ENCODE measurements at places on chromosomes 1 and 21.

DNA sequence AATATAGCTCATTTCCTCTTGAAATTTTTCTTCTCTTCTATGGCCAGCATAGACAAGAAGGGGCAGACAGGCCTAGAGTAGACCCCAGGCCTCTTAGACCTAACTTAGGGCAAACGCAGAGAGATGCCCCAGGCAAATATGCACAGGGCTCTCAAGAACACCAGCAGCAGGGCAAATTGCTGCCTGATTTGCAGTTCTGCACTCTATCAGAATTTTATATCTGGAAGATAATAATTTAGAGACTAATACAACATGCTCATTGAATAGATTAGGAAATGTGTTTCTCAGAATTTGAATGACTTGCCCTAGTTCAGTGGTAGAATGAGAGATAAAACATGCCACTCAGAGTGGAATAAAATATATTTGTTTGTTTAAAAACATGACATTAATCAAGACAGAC lies 200.4 kb upstream of the ADGRL2 start:
- no peak overlapping the region for H3K27ac ChIP-seq
- H3K27me3 ChIP-seq, result no peaks in the 10 kb centered on the region
- no peaks in the 10 kb centered on the region for H3K36me3 ChIP-seq
- no peaks in the 10 kb centered on the region for H3K4me1 ChIP-seq
- DNase-seq, result no peak

DNA sequence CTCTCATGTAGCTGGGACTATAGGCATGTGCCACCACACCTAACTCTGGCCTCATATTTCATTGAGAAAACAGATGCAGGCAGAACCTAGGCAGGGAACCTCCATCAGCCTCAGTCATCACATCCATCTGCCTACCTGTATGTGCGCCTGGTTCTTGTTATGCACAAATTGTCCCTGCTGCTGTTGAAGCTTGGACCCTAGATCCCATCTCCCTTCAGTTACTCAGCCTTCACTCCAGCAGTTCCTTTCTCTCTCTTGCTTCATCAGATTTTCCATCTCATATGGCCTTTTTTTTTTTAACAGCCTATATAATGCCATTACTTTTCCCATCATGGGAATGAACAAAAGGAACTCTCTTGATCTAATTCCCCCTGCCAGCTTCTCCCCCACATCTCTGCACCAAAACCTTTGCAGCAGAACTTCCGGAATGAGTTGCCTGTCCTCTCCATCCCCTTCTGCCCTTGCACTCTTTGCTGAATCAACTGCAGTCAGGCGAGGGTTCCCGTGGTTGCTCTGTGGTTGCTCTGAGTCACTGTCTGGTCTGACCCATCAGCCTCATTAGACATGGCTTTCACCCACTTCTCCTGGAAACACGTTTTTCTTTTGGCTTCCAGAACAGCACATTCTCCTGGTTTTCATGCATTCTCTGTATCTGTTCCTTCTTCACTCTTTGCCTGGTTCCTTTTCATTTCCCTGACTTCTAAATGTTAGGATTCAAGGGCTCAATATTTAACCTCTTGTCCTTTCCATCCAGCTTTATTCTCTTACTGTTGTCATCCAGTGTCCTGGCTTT lies 41.5 kb downstream of the UBE4B start:
- H3K4me1 ChIP-seq, result no peaks in the 10 kb centered on the region
- H3K27ac ChIP-seq, result no peak overlapping the region
- H3K4me3 ChIP-seq, result no peak overlapping the region
- H3K36me3 ChIP-seq, result peaks cover under 1% of the 10 kb centered on the region

DNA sequence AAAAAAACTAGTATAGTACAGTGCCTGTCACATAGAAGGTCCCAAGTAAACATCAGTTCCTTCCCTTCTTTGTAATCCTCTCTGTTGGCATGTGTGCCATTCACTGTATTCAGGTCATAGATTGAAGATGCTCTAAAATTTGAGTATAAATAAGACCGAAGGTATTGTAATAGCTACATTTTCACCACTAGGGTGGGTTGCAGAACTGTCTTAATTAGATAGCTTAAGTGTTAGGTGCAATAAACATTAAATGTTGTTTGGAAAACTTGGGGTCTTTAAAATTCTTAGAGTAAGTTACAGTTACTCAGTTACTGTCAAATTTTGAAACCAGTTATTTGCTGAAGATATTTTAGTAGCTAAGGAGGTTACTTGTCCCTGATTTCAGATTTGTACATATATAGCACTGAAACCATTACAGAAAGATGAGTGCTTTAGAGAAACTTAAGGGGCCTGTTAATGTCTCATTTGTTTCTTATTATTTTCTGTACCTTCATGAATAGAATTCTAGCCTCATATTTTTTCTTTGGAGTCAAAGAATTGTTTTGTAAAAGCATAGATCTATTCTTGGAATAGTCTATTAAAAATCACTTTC lies 24.3 kb downstream of the PER3 start:
- H3K36me3 ChIP-seq, result peaks cover 41% of the 10 kb centered on the region
- DNase-seq, result no peak
- no peak overlapping the region for H3K4me3 ChIP-seq
- H3K4me1 ChIP-seq, result no peaks in the 10 kb centered on the region

GRCh38 chr1:230923176-230923575 lies 54.9 kb upstream of the C1orf198 start:
- no peaks in the 10 kb centered on the region for H3K27me3 ChIP-seq
- peaks cover 73% of the 10 kb centered on the region for H3K36me3 ChIP-seq
- no peak for DNase-seq
- no peak overlapping the region for H3K27ac ChIP-seq

DNA sequence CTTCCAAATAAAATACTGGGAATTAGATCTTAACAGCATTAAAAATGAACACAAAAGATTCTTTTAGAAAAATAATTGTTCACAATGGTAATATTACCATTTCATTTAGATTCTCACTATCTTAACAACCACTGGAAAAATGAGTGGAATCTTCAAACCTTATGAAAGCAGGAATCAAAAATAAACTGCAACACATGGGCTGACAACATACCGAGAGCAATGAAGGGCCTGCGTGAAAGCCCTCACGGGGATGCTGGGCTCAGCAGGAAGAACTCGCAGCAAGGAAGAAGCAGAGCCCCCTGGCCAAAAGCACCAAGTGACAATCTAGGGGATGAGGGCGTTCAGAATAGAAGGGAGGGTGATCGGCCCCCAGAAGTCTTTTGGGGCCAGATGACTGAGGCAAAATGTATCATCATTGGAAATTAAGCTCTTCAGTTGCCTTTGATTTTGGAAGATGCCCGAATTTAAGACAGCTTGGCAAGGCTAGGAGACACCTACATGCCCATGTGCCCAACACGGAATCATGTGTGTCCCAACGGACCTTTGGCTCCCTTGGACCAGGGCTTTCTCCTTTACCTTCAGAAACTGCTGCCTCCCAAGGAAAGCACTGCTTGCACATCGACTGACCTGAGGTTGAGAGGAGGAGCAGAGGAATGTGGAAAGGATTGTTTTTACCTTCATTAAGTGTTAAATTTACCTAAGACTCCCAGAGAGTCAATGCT lies 103.9 kb downstream of the TGFBR3 start:
- H3K27ac ChIP-seq, result no peak overlapping the region
- H3K4me1 ChIP-seq, result no peaks in the 10 kb centered on the region
- no peak overlapping the region for H3K4me3 ChIP-seq
- no peak for DNase-seq
- H3K27me3 ChIP-seq, result no peaks in the 10 kb centered on the region

DNA sequence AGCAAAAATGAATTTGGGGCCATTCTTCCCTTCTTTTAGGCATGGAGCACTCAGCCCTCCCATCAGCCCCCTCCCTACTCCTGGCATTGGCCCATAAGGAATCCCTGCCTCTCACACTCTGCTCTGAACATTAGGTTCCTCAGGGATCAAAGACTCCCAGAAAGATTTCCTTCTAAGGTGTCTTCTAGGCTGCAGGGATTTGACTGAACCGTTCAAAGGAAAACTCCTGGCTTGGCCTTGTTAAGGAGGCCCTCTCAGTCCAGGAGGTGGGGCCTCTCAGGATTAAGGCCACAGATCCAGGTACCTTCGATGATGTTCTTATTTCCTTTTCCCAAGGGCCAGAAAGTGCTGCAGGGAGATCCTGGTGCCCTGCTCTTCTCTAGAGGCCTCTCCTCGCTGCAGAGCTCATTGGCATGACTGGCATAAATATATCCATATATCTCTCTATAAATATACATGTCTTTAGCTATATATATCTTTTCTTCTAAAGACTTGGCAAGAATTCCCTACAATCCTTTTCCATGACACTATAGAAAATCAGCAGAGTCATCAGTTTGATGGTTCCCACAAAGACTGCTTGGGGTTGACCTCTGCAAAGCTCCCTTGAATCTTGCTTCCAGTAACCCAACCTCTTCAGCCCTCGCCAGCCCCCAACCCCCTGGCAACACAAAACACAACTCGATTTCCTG lies 59.1 kb downstream of the PLXNA2 start:
- no peaks in the 10 kb centered on the region for H3K36me3 ChIP-seq
- no peaks in the 10 kb centered on the region for H3K27me3 ChIP-seq
- H3K4me3 ChIP-seq, result no peak overlapping the region

- no peak for DNase-seq
- no peak overlapping the region for H3K4me3 ChIP-seq
- peaks cover 5% of the 10 kb centered on the region for H3K27me3 ChIP-seq
- no peaks in the 10 kb centered on the region for H3K4me1 ChIP-seq
- H3K36me3 ChIP-seq, result no peaks in the 10 kb centered on the region
These were observed 391.8 kb downstream of the CAMTA1 start for GRCh38 chr1:7177021-7177420.

- no peaks in the 10 kb centered on the region for H3K27me3 ChIP-seq
- no peaks in the 10 kb centered on the region for H3K4me1 ChIP-seq
- no peak overlapping the region for H3K4me3 ChIP-seq
- no peak overlapping the region for H3K27ac ChIP-seq
- H3K36me3 ChIP-seq, result no peaks in the 10 kb centered on the region
These were observed 201.7 kb downstream of the NRIP1 start for GRCh38 chr21:14862794-14863720.

- H3K36me3 ChIP-seq, result peaks cover 9% of the 10 kb centered on the region
- no peaks in the 10 kb centered on the region for H3K27me3 ChIP-seq
- no peak for DNase-seq
- peaks cover 74% of the 10 kb centered on the region for H3K4me1 ChIP-seq
These were observed 7.8 kb downstream of the CAPZB start for GRCh38 chr1:19477284-19478249.

- H3K27me3 ChIP-seq, result no peaks in the 10 kb centered on the region
- H3K27ac ChIP-seq, result no peak overlapping the region
- H3K4me3 ChIP-seq, result no peak overlapping the region
- no peak for DNase-seq
These were observed 103.7 kb downstream of the AK5 start for GRCh38 chr1:77385551-77385950.

DNA sequence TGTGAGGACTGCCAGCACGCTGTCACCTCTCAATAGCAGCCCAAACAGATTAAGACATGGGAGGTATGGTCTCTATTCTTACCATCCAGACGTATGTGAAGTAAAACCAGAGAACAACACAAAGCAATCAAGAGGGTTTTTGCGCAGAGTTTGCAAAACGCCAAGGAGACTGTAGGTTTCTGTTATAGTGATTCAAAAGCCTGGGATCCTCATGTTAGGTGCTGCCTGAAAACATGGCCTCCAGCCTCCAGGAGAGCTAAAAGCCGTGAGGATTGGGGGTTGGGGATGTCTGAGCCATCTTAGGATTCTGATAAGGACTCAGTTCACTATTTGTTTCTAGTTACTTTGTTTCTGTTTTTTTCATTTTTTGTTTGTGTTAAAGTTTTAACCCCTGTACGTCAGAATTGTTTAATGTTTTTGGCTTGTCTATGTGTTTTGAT lies 4.2 kb upstream of the CCT8 start:
- peaks cover 26% of the 10 kb centered on the region for H3K4me1 ChIP-seq
- H3K27me3 ChIP-seq, result no peaks in the 10 kb centered on the region
- H3K36me3 ChIP-seq, result no peaks in the 10 kb centered on the region
- peak overlapping the region; percentile 44 for H3K4me3 ChIP-seq
- no peak for DNase-seq

GRCh38 chr1:212396638-212397037 lies 18.0 kb downstream of the PACC1 start:
- no peak overlapping the region for H3K4me3 ChIP-seq
- no peaks in the 10 kb centered on the region for H3K27me3 ChIP-seq
- H3K4me1 ChIP-seq, result no peaks in the 10 kb centered on the region
- DNase-seq, result no peak
- no peaks in the 10 kb centered on the region for H3K36me3 ChIP-seq
- no peak overlapping the region for H3K27ac ChIP-seq

GRCh38 chr1:212004895-212005608 lies 30.3 kb downstream of the INTS7 start:
- no peak overlapping the region for H3K27ac ChIP-seq
- no peaks in the 10 kb centered on the region for H3K4me1 ChIP-seq
- DNase-seq, result no peak
- H3K27me3 ChIP-seq, result no peaks in the 10 kb centered on the region
- H3K36me3 ChIP-seq, result peaks cover 4% of the 10 kb centered on the region

DNA sequence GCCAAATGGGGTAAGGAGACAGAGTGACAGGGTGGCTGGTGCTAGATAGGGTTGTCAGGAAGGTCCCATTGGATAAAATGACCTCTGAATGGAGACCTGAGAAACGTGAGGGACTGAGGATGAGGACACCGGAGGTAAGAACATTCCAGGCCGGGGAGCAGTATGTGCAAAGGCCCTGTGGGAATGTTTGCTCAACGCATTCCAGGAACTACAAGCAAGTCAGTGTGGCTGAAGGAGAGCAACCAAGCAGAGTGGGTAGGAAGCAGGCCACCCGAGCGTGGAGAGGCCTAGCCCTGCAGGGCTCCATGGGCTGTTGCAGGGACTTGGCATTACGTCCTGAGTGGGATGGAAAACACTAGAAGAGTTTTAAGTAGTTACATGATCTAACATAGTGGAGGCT lies 185.6 kb downstream of the ZBTB18 start:
- H3K4me1 ChIP-seq, result no peaks in the 10 kb centered on the region
- H3K27ac ChIP-seq, result no peak overlapping the region
- no peak for DNase-seq
- no peak overlapping the region for H3K4me3 ChIP-seq

GRCh38 chr21:39613041-39613934 lies 548 bp downstream of the B3GALT5 start:
- H3K36me3 ChIP-seq, result no peaks in the 10 kb centered on the region
- H3K4me3 ChIP-seq, result no peak overlapping the region
- no peak for DNase-seq
- H3K4me1 ChIP-seq, result no peaks in the 10 kb centered on the region
- peaks cover 17% of the 10 kb centered on the region for H3K27me3 ChIP-seq
- no peak overlapping the region for H3K27ac ChIP-seq

DNA sequence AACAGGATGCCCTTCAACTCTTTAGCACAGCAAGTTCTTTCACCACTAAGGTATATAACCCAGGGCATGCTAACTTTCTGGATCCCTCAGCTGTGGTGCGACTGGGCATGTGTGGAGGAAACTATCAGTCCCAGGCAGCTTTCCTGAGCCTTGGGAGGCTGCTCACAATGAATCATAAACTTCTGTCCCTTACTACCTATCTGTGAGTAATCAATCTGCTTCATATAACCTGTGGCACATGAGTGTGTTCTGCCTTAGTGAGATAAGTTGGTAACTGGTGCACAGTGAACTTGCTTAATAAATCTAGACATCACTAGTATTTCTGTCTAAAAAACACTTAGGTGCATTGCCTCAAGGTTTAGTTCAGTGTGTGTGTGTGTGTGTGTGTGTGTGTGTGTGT lies 158.0 kb downstream of the GPATCH2 start:
- no peaks in the 10 kb centered on the region for H3K36me3 ChIP-seq
- no peak overlapping the region for H3K4me3 ChIP-seq
- no peaks in the 10 kb centered on the region for H3K27me3 ChIP-seq
- no peaks in the 10 kb centered on the region for H3K4me1 ChIP-seq
- DNase-seq, result no peak
- H3K27ac ChIP-seq, result no peak overlapping the region

Data from effector memory CD4-positive, alpha-beta T cell (primary cell).